ENCODE measurements at places on chromosomes 13 and 19. TPM values are rescaled to one million over a fixed set of nuclear protein-coding genes. Genes with fewer than 3 reads are reported as not detected.

DNA sequence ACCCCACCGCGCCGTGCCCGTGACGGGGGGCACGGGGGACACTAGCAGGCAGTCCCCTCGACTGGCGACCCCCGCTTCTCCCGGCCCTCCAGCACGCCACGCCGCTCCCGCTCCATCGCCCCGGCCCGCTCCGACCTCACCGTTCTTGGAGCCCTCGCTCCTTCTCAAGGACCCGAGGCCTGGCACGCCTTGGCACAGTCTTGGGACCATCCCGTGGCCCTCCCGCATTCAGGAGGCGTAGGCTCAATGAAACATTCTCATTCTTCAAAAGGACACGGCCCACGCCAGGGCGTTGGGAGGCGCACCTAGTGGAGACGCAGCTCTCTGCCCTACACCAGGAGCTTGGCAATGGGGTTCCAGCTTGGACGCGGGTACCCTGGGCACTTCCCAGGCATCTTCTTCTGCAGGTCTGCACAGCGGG lies 473 bp upstream of the CERS1 start:
- no peak for DNase-seq
- peaks cover 23% of the 10 kb centered on the region for H3K4me1 ChIP-seq
- H3K36me3 ChIP-seq = 0 out of 3 replicates have a peak, but pooled peaks cover 7% of the 10 kb centered on the region

CGB5 gene
- total RNA-seq = not detected

DNA sequence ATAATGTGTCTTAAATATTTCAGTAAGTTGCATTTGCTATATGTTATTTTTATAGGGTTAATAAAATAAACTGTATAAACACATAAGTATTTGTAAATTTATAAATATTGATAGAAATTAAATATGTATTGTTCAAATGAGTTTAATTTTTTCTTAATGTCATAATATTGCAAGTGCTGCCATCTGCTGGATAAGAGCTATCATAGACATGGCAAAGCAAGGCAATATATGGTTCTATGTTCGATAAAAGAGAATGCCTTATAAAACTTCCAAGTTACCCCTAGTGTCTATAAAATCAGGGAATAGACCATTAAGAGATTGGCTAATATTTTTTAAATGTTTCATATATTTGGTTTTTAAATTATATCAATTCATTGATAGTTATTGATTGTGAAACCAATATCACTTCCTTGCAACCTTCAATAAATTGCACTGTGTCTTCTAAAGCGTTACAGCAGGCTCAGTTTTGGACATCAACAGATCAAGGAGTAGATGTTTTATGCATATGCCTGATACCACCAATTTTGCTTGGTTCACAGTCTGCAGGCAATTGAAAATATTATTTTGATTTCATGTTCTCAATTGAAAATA lies 29.0 kb upstream of the SLITRK6 start:
- DNase-seq = peak; percentile 6
- H3K36me3 ChIP-seq = no peaks in the 10 kb centered on the region
- H3K27ac ChIP-seq = no peak overlapping the region
- no peak overlapping the region for H3K4me3 ChIP-seq
- no peaks in the 10 kb centered on the region for H3K4me1 ChIP-seq
- H3K27me3 ChIP-seq = no peaks in the 10 kb centered on the region

DNA sequence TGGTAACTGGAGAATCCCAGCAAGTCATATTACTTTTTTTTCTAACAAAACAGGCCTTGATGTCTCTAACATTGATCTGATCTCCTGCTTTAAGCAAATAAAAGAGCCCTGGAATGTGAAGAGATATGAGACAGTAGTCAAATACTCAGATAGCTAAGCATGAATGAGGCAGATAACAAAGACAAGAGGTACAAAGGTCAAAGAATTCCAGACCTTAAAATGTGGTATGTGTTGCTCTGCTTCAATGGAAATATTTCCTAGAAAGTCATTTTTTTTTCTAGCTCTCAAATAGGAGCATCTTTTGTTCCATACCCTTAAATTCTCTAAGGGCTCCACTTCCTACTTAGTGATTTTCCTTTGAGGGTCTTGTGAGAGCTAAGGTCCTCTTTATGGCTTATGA lies 54.6 kb downstream of the ZNF254 start:
- no peaks in the 10 kb centered on the region for H3K36me3 ChIP-seq
- peak; percentile 95 for DNase-seq
- no peak overlapping the region for H3K27ac ChIP-seq
- peaks cover 18% of the 10 kb centered on the region for H3K4me1 ChIP-seq
- no peak overlapping the region for H3K4me3 ChIP-seq
- no peaks in the 10 kb centered on the region for H3K27me3 ChIP-seq

GRCh38 chr13:106911020-106911419 lies 343.1 kb upstream of the ARGLU1 start:
- no peak overlapping the region for H3K27ac ChIP-seq
- no peaks in the 10 kb centered on the region for H3K27me3 ChIP-seq
- DNase-seq = no peak
- H3K4me1 ChIP-seq = peaks cover 6% of the 10 kb centered on the region

- H3K4me1 ChIP-seq = no peaks in the 10 kb centered on the region
- H3K4me3 ChIP-seq = no peak overlapping the region
- H3K36me3 ChIP-seq = no peaks in the 10 kb centered on the region
- DNase-seq = no peak
Observed at GRCh38 chr19:29381353-29382203, 144.2 kb upstream of the VSTM2B start.

Data from HepG2 (cell line).